Midbrain (tissue), 1 donor: ENCODE measurements at places on chromosomes 5 and 9.

DNA sequence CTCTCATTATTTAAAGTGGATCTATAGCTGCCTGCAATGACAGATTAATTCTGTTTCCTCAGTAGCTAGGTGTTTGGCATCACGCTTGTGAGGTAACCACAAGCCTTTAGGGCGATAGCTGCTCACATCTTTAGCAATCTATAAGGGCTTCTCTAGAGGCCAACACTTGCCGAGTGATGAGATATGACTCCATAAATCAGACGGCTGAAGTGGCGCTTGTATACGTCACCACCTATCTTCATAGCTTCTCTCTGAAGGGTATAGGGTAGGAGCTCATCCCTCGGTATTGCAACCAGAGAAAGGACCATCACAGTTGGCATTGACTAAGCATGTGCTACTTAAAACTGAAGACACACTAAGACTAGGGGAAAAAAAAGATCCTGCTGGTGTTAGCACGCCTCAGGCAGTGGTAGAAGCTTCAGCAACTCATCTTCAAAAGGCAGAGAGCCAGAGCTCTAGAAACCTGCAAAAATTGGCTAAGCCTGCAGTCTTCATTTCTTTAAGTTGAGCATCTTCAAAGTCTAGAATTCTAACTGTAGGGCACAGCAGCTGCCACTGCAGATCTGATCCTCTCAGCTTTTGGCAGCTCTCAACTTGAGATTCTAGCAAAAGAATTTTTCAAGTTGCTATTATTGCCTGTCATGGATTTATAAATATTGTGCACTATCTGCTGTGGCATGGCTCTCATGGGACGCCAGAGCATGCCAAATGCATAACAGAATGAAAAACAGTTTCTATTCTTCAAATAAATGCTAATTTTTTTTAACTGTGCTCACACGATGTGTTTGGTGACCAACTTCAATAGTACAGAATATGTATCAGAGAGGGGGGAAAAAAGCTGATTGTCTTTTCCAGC, 37.5 kb downstream of the PSMB7 start:
- no peak for DNase-seq

GRCh38 chr9:87464110-87464991, 33.3 kb upstream of the DAPK1 start:
- DNase-seq: no peak

DNA sequence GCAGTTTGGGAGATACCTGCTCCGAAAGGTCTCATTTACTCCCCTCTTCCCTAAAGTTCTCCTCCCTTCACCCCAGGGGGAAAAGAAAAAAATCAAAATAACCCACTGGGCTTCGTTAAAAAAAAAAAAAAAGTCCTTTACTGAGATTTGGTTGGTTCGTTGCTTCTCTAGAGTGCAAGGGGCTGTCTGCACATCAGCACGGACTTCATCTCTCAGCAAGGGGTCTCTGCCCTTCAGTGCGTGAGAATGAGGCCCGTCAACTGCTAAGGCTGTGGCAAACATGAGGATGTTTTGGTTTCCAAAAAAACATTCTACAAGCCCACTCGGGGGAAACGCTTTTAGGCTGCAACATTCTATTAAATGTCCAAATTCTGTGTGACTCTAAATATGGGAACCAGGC, 10.0 kb downstream of the BARHL1 start:
- DNase-seq: no peak

DNA sequence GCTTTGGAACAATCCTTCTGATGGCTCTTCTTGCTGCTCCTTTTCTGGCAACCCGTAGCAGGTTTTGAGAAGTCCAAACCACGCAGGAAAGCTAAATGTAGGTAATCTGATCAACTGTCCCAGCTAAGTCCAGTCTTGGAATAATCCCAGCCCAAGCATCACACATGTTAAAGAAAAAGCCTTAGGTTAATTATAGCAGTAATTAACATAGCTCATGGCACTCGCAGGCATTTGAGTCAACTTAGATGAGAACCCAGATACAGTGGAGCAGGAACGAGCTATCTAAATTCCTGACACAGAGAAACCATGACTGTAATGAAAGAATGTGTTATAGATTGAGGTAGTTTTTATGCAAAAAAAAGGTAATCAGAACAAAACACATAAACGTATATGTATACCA, 844.8 kb downstream of the CDH9 start:
- DNase-seq: no peak

GRCh38 chr5:39264528-39264927, 45.2 kb upstream of the FYB1 start:
- no peak for DNase-seq

GRCh38 chr5:178433273-178433775, 156.9 kb downstream of the COL23A1 start:
- DNase-seq: no peak

DNA sequence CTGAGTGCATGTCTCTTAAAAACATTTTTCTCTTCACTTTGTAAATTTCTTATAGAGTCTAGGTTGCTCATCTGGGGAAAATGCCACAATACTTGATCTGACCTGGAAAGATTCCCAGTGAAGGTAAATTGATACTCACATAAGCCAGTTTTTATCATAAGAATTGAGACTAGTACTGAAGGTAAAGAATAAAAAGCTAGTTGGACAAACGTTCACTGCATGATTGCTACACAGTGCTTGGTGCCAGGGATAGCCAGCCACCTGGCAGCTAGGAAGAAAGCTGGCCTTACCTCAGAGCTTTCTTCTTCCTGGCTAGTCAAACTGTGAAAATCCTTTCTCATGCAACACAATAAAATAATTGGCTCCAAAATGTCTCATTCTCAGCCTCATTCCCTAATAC, 77.1 kb downstream of the MUSK start:
- DNase-seq: no peak

DNA sequence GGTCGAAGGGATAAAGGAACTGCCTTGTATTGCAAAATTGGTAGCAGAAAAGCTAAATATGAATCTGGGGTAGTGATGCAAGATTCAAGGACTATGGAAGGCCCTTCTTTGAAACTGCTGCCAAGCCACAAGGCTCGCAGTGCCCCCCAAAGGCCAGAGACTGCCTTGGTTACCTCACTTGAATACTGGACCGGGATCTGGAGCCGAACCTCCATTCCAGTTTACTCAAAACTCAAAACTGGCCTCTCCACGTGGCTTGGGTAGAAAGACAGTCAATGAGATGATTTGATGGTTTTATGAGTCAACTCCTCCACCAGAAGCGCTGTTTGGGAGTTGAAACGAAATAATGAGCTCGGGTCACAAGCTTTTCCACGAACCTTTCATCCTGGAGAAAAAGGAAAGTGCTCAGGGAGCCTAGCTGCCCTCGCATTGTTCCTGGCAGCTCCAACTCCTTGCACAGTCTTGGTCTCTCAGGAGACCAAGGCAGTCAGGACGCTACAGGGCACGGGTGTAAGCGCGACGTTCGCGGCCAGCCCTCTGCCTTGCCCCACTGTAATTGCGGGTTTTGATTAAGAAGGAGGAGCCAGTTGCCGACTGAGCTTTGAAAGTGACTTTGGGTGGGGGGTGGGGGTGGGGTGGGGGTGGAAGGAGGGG, 2.8 kb downstream of the ST8SIA4 start:
- peak; percentile 32 for DNase-seq

DNA sequence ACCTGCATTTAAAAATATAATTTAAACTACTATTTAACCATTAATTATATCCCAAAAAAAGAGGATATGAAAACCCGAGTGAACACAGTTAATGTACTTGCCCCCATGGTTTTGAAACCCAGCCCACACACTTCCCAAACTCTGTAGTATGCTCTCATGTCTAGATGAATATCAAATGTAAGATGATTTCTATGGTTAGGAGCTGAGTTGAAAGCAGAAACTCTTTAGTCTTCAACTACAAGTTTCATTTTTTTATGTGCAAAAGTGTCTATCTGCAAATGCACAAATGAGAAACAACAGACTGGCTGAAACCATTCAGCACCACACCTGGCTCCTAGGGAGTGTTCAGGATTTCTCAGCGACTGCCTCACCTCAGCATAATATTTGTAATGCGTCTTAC, 183.3 kb downstream of the SEMA5A start:
- DNase-seq: no peak

GRCh38 chr5:67799732-67800234, 415.8 kb upstream of the PIK3R1 start:
- no peak for DNase-seq

GRCh38 chr9:132144708-132145365, 17.0 kb upstream of the NTNG2 start:
- no peak for DNase-seq

DNA sequence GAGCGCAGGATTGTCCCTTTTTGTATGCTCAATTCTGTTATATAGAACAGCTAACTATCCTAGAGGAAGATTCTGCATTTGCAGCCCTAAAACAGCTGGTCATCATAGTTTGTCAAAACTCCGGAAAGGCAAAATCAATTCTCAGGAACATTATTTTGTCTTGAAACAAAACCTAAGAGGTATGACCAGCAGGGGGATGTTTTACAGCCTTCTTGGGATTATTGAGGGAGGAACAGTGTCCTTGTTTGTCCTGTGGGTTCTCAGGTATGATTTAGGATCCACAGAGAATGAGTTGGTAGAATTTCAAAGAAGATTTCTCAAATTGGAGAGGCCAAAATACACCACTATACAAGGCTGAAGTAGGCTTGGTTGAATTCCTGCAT, 136.4 kb downstream of the ZSWIM6 start:
- DNase-seq: no peak

- DNase-seq: no peak
Observed at GRCh38 chr5:65790371-65791163, 68.6 kb downstream of the NLN start.

GRCh38 chr5:594226-594860, 17.8 kb upstream of the CEP72 start:
- DNase-seq: no peak

DNA sequence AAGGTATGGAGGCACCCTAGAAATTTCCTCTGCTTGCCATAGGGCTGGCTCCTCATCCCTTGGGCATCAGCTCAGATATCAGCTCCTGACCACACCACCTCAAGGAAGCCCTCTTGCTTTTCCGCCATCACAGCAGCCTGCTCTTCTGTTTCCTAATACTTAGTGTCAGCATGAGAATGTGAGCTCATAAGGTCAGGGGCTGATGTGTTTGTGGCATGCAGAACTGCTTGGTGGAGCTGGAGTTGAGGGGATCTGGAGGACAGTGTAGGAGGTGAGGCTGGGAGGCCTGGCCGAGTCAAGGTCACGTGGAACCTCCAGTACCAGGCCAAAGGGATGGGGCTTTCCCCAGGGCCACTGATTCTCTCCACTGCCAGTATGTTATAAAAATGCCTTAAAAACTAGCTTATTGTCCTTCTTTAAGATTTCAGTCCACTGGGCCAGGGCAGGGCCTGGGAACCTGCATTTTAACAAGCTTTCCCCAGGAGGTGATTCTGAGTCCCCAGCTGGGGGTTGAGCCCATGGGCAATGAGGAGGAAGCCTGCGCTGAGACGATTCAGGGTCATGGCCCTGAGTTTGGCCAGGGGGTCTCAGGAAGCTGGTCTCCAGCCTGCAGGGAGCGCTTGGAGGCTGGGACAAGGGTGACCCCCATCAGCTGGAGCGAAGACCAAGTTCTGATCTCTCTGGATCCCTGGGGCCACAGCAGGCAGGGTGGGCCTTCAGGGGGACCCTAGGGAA, 28.6 kb downstream of the DAB2IP start:
- no peak for DNase-seq

DNA sequence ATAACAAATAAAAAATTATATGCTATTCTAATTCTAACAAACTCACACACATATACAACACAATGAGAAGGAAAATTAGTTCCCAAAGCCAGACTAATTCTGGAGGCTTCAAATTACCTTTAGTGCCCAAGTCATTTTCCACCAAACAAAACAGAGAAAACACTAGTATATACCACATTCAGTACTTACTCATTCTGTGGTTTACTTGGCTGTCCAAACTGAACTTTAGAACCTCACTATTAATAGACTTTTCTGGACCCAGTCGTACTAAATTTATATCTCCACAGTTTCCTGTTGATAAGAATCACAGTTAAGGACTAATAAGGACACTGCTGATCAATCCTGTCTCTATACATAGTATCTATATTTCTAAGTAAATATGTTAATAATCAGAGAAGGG, 66.4 kb downstream of the SETX start:
- DNase-seq: no peak

DNA sequence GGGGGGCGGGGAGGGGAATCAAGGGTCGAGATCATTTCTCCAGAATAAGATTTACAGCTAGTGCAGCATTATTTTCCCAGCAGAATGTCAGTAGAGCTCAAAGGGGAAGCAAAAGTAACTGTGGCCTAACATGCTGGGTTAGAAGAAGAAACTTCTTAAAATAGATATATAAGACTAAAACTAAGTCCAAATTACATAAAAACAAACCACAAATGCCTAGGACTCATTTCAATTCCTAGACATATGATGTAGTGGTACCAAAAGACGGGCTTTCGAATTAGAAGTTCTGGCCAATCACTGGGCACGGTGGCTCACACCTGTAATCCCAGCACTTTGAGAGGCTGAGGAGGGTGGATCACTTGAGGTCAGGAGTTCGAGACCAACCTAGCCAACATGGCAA, 20.8 kb upstream of the MELK start:
- DNase-seq: no peak

- DNase-seq: no peak
Observed at GRCh38 chr5:173018358-173018757, 34.8 kb downstream of the ATP6V0E1 start.

GRCh38 chr5:79922626-79923025, 68.4 kb downstream of the MTX3 start:
- DNase-seq: no peak

GRCh38 chr5:65086234-65086890, 317.6 kb downstream of the CWC27 start:
- no peak for DNase-seq

DNA sequence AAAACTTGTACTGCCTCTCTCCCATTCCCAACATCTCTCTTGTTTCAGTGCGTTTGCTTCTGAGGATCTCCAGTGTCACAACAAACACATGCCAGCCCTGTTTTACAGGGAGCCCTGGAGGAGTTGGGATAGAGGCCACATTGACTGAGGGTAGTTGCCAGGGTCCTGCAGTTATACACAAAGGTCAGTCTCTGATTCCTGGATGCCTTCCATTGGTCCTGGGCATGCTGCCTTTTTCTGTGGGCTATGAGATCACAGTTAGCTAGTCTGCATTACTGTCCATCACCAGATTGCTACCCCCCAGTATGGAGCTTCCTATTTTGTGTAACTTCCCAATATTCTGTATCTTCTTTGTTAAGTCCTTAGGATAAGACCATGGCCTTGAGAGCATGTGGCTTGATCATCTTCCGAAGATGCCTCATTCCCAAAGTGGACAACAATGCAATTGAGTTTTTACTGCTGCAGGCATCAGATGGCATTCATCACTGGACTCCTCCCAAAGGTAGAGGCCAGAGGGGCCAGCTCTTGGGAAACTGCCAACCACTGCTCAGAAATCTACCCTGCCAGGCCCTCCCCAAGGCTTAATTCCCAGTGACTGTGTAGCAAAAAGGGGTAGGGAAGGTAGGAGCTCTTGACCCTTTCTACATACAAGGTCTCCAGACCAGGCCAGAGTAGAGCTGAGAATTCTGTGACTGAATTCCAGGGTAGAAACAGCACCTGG, 9.5 kb downstream of the NUDT2 start:
- DNase-seq: peak; percentile 72
